ENCODE measurements at places on chromosomes 1 and 21. TPM values are rescaled to one million over a fixed set of nuclear protein-coding genes. Genes with fewer than 3 reads are reported as not detected.

DNA sequence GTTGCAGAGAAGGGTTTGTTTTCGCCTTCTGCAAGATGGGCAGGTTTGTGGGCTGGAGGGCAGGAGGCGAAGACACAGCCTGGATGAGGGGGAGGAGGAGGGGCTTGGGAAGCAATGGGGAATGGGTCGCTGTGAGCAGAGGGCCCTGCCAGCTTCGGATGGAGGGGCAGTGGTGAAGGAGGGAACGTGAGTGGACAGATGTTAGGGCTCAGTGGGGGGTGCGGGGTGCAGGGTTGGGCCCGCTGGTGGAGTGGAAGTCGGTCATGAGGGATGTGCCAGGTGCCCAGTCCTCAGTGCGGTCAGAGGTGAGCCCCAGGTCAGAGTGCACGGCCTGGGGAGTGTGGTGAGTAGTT is 55.5 kb upstream of the ABCG1 start:
- H3K4me3 ChIP-seq, result no peak overlapping the region
- H3K36me3 ChIP-seq, result no peaks in the 10 kb centered on the region
- peak; percentile 39 for DNase-seq
- no peaks in the 10 kb centered on the region for H3K27me3 ChIP-seq

AADACL3 gene
- total RNA-seq, result not detected

- peak overlapping the region; percentile 83 for H3K27ac ChIP-seq
- H3K27me3 ChIP-seq, result no peaks in the 10 kb centered on the region
- DNase-seq, result no peak
- H3K4me3 ChIP-seq, result no peak overlapping the region
- H3K36me3 ChIP-seq, result peaks cover 81% of the 10 kb centered on the region
Measured at GRCh38 chr1:17610085-17610484, 70.6 kb downstream of the ARHGEF10L start.

MROH7 gene
- 2.0 TPM for total RNA-seq

GRCh38 chr21:45097827-45098387 is 23.5 kb downstream of the ADARB1 start:
- H3K4me3 ChIP-seq, result no peak overlapping the region
- H3K36me3 ChIP-seq, result peaks cover 3% of the 10 kb centered on the region
- no peak for DNase-seq
- H3K4me1 ChIP-seq, result peaks cover 13% of the 10 kb centered on the region

DNA sequence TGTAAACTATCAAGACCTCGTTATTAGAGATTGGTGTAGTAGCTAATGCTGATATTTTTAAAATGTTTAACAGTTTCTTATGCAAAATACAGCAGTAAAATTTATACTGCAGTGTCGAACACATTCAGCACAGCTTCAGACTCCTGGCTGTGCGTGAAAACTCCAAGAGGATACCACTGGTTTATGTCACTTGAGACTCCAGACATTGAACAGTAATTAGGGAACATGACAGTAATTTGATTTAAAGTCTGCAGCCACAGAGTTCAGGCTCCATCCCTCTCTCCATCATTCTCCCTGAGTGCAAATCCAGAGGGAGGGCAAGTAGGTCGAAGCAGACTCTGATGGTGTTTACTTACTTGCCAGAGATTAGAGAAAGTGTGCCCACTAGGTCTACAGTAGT is 94.2 kb downstream of the AK5 start:
- H3K4me3 ChIP-seq, result no peak overlapping the region
- DNase-seq, result no peak
- H3K36me3 ChIP-seq, result no peaks in the 10 kb centered on the region
- H3K27me3 ChIP-seq, result no peaks in the 10 kb centered on the region
- no peak overlapping the region for H3K27ac ChIP-seq
- H3K4me1 ChIP-seq, result no peaks in the 10 kb centered on the region

DNA sequence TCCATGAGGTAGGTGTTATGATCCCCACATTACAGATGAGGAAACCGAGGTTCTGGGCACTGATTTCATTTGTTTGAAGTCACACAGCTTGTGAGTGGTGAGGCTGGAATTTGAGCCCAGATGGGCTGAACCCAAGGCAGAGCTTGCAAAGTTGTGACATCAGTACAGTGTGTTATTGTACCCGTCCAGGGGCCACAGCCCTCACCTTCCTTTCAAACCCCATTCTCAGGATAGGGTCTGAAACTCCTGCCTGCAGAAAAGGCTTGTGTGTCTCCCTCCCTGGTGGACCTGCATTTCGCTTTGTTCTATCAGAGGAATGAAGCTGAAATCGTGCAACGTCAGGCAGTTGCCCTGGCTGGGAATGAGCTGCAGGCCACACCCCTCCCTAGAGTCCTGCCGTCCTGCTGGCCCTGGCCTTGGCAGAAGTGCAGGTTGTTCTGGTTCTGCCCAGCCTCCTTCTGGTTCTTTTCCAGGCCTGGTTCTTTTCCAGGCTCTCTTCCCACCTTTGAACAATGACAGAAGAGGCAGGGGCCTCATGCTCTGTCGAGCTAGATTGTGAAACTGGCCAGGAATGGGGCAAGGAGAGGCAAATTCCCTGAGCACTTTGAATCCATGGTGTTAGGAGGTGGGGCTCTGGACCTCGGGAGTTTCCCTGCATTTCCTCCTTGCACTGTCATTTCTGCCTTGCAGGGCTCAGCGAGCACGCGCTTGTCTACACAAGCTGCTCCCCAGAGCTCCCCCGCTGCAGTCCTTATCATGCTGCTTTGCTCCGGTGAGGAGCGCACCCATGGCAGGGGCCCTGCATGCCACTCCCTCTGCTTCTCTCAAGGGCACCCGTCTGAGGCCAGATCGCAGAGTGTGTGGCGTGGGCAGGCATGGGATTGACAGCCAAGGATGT is 8.2 kb upstream of the MYOM3 start:
- no peak overlapping the region for H3K4me3 ChIP-seq
- no peak for DNase-seq
- no peaks in the 10 kb centered on the region for H3K4me1 ChIP-seq
- H3K27me3 ChIP-seq, result no peaks in the 10 kb centered on the region
- no peaks in the 10 kb centered on the region for H3K36me3 ChIP-seq

DNA sequence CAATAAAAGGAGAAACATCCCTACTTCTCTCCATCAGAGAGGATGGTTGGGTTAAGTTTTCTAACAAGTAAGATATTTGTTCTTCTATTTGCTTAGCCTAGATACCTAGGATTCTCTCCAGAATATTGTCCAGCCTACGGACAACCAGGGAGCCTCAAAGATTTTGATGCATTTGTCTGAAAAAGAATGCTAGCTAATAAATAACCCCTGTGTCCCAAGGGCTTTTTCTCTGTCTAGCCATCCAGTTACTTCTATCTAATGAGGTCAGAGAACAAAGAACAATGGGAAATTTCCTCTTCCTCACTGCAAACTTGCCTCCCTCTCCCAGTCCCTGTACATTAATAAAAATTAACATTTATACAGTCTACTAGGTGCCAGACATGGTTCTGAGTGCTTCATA is 810 bp downstream of the RGS5 start:
- H3K27ac ChIP-seq, result peak overlapping the region; percentile 75
- DNase-seq, result no peak
- H3K4me1 ChIP-seq, result peaks cover 6% of the 10 kb centered on the region
- H3K36me3 ChIP-seq, result no peaks in the 10 kb centered on the region
- peak overlapping the region; percentile 51 for H3K4me3 ChIP-seq
- H3K27me3 ChIP-seq, result no peaks in the 10 kb centered on the region

GRCh38 chr1:50497007-50497406 is 73.8 kb upstream of the DMRTA2 start:
- H3K27me3 ChIP-seq, result no peaks in the 10 kb centered on the region
- H3K4me3 ChIP-seq, result no peak overlapping the region
- no peak for DNase-seq
- peaks cover 2% of the 10 kb centered on the region for H3K36me3 ChIP-seq

- DNase-seq, result no peak
- no peaks in the 10 kb centered on the region for H3K27me3 ChIP-seq
- H3K4me1 ChIP-seq, result no peaks in the 10 kb centered on the region
- H3K27ac ChIP-seq, result no peak overlapping the region
- H3K4me3 ChIP-seq, result no peak overlapping the region
Measured at GRCh38 chr1:164225011-164225410, 334.0 kb upstream of the PBX1 start.

PLEKHN1 gene
- total RNA-seq, result not detected

GRCh38 chr1:113975211-113975895 is 3.9 kb upstream of the OLFML3 start:
- H3K27me3 ChIP-seq, result no peaks in the 10 kb centered on the region
- no peak for DNase-seq
- peaks cover 28% of the 10 kb centered on the region for H3K36me3 ChIP-seq

GRCh38 chr1:198072177-198072576 is 84.6 kb upstream of the NEK7 start:
- H3K4me1 ChIP-seq, result no peaks in the 10 kb centered on the region
- no peak overlapping the region for H3K27ac ChIP-seq
- no peak for DNase-seq

KPRP gene
- total RNA-seq, result not detected

DNA sequence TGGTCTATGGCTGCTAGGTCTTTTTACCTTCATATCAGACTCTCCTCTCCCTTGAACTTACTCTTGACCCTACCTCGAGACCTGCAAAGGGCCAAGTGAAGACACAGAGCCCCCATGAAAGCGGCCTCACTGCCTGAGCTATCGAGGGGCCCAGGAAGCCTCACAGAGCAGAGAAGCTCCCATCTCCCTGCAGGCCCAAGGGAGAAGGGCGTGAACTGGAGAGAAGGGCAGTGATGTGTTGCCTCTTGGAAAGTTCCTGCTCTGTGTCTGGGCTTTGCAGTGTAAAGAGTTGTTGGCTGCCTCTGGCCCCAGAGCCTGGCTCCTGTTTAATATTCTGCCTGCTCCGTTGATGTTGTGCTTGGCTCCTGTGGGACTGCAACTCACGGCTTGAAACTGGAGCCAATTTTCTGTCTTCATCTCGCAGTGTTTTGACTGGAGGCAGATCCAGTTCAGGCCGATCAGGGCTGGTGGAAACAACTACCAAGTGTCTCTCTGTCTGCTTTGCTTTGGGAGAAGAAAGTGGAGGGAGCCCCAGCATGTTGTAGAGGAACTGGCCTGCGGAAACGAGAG is 4.3 kb downstream of the SERTAD4 start:
- H3K4me3 ChIP-seq, result peak overlapping the region; percentile 51
- DNase-seq, result peak; percentile 91
- H3K27ac ChIP-seq, result peak overlapping the region; percentile 80
- H3K36me3 ChIP-seq, result no peaks in the 10 kb centered on the region
- peaks cover 7% of the 10 kb centered on the region for H3K4me1 ChIP-seq

- no peak overlapping the region for H3K4me3 ChIP-seq
- no peaks in the 10 kb centered on the region for H3K4me1 ChIP-seq
- no peak overlapping the region for H3K27ac ChIP-seq
- H3K36me3 ChIP-seq, result no peaks in the 10 kb centered on the region
Measured at GRCh38 chr1:101283443-101283842, 46.6 kb downstream of the S1PR1 start.

LRRC40 gene
- 10.6 TPM for total RNA-seq

DNA sequence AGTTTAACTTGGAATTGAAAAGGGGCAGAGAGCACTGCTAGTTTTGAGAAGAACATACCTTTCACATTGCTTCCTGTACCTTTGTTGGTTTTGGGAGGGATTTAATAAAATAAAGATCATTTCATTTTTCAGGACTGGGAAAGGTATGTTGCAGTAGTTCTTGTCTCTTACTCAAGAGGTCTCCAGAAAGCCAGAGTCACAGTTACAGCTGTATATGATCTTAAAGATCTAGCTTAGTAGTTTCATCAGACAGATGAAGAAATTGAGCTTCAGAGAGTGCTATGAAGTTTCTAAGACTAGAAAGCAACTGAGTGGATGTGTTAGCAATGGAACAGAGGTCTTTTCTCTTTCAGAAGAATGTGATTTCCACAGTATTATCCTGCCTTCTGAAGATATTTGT is 1.0 kb downstream of the OR10K2 start:
- no peak overlapping the region for H3K4me3 ChIP-seq
- H3K27ac ChIP-seq, result no peak overlapping the region
- H3K4me1 ChIP-seq, result no peaks in the 10 kb centered on the region
- no peak for DNase-seq

TACSTD2 gene
- total RNA-seq, result 1.3 TPM

TAL1 gene
- 13.9 TPM for total RNA-seq

DNA sequence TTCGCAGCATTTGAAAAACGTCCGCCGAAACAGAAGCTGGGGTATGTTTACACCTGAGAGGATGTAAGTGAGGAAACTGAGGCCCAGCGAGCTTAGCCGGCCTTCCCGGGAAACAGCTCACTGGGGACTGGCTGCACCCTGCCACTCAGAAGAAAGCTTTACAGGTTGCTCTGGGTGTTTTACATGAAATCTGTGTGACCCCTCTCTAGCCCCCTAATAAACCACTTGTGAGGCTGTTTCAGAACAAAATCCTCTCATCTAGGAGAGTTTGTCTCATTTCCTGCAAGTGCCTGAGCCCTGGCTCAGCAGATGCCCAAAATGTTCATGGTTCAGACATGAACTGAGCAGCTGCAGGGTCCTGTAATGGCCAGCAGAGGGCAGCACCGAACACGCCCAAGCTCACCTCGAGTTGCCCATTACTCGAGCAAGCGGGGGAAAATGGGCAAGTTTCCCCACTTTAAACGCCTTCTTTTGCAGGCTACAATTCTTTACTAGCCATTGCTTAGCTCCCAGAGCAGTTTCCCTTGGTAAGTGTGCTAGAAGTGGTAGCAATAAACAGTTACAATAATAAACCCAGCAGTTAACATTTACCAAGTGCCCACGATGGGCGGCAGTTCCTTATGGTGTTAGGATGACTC is 76.4 kb downstream of the FHAD1 start:
- H3K4me1 ChIP-seq, result peaks cover under 1% of the 10 kb centered on the region
- DNase-seq, result no peak
- no peaks in the 10 kb centered on the region for H3K36me3 ChIP-seq
- H3K4me3 ChIP-seq, result no peak overlapping the region

SAMSN1 gene
- 6.1 TPM for total RNA-seq

GRCh38 chr1:110466646-110467280 is 15.8 kb downstream of the PROK1 start:
- no peak overlapping the region for H3K4me3 ChIP-seq
- no peaks in the 10 kb centered on the region for H3K36me3 ChIP-seq
- no peak for DNase-seq
- H3K27me3 ChIP-seq, result no peaks in the 10 kb centered on the region
- no peaks in the 10 kb centered on the region for H3K4me1 ChIP-seq
- H3K27ac ChIP-seq, result no peak overlapping the region

CFHR1 gene
- 16.0 TPM for total RNA-seq

- no peaks in the 10 kb centered on the region for H3K27me3 ChIP-seq
- H3K36me3 ChIP-seq, result no peaks in the 10 kb centered on the region
- H3K4me3 ChIP-seq, result no peak overlapping the region
- DNase-seq, result no peak
Measured at GRCh38 chr1:245614476-245614875, 459.7 kb downstream of the KIF26B start.

GPR25 gene
- total RNA-seq, result not detected

- H3K27me3 ChIP-seq, result no peaks in the 10 kb centered on the region
- no peaks in the 10 kb centered on the region for H3K4me1 ChIP-seq
- DNase-seq, result no peak
- H3K27ac ChIP-seq, result no peak overlapping the region
- H3K4me3 ChIP-seq, result no peak overlapping the region
- no peaks in the 10 kb centered on the region for H3K36me3 ChIP-seq
Measured at GRCh38 chr1:247535402-247535801, 838 bp downstream of the OR2C3 start.
